ENCODE measurements at places on chromosomes 16 and 17.

DNA sequence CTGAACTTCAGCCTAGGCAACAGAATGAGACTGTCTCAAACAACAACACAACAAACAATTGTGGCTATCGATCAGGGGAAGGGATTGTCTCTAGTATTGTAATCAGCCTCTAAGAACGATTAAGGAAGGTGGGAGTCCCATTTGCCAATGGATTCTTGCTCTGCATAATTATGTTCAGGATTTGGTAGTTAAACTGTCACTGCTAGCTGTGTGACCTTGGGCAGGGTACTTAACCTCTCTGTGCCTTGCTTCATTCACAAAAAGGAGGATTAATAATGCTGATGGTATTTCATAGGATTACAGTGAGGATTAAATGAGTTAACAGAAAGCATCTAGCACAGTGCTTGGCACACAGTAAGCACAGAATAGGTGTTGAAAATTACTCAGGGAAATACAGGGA lies 6.7 kb upstream of the SSTR2 start:
- DNase-seq = no peak

DNA sequence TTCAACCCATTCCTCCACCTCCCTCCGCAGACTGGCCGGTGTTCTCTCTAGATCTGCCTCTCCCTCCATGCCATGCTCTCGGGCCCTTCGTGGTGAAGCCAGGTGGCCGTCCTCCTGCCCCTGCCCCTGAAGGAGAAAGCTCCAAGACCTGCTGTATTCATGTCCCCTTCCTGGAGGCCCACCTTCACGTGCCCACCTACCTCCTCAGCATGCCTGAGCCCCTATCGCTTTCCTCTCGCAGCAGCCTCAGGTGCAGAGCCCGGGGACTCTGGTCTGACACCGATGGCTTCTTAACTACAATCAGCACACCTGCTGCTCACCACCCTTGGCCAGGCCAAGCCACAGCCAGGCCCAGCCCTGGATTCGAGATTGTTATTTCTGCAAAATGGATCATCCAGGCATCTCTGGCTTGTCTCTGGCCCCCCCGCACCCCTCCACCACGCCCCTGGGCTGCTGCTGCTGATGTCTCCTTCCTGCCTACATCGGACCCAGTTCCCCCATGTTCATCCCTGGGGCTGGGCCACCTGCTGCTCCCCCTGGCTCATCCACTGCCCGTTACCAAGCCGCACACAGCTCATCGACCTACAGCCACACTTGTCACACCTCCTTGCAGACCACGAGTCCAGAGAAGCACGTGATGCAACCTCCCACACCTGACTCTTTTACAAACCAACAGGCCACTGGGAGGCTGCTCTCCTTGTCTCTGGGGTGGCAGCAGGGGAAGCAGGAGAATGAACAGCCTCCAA lies 32.5 kb upstream of the TNFRSF13B start:
- no peak for DNase-seq

- DNase-seq = no peak
Measured at GRCh38 chr17:41434415-41434814, 6.4 kb downstream of the KRT38 start.

DNA sequence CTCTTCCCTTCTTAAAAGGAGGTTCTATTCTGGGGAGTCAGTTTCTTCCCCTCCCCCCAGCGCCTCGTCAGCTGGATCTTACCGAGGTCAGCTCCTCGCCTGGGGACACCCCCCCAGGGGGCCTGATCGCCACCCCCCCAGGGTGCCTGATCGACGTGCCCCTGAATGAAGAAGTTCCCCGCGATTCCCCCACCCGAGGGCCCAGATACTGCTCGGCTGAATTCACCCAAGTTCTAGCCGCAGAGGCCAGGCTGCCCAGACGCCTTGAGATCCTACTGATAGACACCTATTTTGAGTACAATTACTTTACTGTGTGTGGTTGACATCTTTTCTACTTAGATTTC lies 1.4 kb downstream of the RAB11FIP3 start:
- DNase-seq = no peak

- DNase-seq = no peak
Measured at GRCh38 chr16:76899767-76900166, 291.2 kb upstream of the MON1B start.

DNA sequence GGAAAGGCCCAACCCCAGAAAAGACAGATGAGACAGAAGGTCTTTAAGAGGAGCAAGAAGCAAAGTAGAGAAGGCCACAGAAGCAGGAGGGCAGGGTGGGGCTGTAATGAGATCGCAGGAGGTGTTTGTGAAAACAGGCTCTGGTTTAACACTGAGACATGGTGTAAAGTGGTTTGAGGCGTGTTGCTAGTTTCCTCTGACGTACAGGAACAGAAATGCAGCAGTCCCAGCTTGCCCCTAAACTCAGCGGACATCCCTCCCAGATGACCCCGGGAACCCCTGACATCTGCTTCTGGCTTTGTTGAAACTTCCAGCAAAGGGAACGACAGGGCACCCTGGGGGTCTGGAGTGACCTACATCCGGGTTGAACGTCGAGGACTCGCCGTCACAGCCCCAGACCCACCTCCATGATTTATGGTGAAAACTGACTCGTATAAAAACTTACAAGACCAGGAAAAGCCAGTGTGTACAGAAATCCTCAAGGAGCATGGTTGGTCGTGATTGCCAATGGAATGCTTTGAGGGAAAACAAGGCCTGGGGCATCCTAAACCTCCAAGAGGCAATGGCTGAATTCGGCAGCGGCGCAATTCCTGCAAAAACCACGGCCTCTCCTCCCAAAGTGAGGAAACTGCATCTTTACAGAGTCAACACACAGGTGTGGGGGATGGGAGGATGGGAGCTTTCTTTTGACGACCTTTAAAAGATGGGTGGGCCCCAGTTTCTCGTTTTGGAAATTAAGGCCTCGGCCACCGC lies 25.8 kb downstream of the LITAF start:
- peak; percentile 27 for DNase-seq

All from stimulated activated CD4-positive, alpha-beta T cell treated with anti-CD3 and anti-CD28 coated beads, Interleukin-1b, Interleukin-23, amount 100 ng/mL, for 4 hours (primary cell).